ENCODE measurements at places on chromosomes 7 and 10. TPM values are rescaled to one million over a fixed set of nuclear protein-coding genes. Genes with fewer than 3 reads are reported as not detected.
A peak's percentile ranks its signal among the peaks of the same experiment; 100 is the strongest.

The PKD1L1 gene
- total RNA-seq: not detected

DNA sequence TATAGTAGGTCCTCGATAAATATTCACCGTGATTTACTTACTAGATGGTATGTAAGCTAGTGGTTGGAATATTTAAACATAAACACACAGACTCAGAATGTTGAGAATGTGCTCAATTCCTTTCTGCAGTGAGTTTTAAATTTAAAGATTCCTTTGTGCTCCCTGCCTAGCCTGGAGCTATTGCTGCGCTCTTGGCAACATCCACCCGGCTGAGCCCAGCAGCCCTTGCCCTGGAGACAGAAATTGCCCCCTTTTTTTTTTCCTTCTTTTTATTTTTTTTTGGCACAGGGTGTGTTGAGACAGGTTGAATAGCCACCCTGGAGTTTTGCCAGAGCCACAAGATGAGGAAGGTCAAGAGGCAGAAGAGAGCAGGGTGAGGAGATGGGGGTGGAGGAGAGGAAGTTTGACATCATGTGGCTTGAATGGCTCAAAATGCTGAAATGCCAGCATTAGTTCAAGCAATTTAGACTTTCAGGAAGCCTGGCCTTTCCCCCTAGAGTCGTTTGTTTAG is 180.8 kb downstream of the PRKCQ start:
- peak; percentile 89 for DNase-seq

DNA sequence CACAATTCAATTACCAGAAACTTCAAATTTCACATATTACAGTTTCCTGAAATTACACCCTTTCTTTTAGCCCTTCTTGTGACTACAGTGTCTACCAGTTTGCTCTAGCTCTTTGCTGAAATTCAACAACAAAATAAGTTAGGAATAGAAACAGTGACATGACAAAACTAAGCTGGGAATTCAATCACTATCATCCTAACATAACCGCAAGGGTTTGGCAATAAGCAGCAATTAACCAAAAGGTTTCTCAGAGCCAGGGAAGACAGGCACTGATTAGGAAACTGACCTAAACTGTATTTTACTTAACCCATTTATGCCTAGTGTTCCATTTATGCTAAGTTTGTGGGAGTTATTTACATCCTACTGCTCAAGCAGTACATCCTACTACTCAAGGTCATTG is 31.3 kb downstream of the HIBADH start:
- DNase-seq: no peak

- no peak for DNase-seq
Observed at GRCh38 chr7:209906-210305, 17.5 kb downstream of the FAM20C start.

- no peak for DNase-seq
Observed at GRCh38 chr7:10120936-10121335, 852.7 kb upstream of the PHF14 start.

GRCh38 chr7:29335188-29336083 is 140.9 kb downstream of the CHN2 start:
- no peak for DNase-seq

The SFRP4 gene
- 19.4 TPM for total RNA-seq

GRCh38 chr10:33725430-33725829 is 391.0 kb upstream of the NRP1 start:
- no peak for DNase-seq

The AKR1C8 gene
- not detected for total RNA-seq

DNA sequence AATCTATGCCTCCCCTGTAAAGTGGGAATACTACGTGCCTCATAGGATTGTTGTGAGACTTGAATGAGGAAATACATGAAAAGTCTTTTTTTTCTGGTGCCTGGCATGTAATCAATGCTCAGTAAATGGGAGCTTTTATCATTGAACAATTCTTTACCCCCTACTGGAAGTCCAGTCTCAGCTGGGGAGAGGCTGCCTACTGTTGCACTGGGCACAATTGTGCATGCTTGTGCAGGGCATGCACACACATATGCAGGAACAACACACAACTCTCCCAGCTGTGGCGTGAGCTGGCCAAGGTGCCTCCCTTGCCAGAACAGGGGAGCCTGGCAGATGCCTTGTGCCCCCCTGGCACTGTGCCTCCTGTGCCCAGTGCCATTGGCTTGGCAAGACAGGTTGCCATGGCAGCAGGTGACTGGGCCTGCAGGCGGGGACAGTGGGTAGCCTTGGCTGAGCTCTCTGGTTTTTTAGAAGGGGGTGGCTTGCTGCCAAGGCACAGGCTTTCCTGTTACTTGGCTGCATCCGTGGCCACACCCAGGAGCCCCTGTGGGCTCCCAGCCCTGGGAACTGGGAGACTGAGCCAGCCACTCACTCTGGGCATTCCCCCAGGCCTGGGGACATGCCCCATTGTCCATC is 16.1 kb upstream of the PALD1 start:
- DNase-seq: no peak

The C7orf33 gene
- total RNA-seq: not detected

DNA sequence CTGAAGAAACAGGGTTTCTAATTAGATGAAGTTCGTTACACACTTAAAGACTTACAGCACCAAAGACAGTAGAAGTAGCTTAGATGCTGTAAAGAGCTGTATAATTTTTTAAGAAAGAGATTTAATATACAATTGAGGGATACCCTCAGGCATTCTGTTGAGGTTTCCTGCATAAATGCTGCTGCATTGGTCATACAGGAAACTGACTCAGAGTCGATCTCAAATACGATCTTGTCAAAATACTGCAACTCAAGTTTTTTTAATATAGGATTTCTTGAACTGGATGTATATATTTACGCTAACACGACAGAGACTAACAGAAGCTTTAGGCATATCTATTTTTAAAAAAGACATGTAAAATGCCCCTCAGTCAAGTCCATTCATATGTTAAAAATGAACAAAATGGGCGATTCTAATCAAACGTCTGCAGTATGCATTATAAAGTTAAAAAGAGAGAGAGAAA is 2.4 kb upstream of the ARID5B start:
- DNase-seq: no peak

GRCh38 chr7:110962826-110963225 is 128.1 kb upstream of the LRRN3 start:
- no peak for DNase-seq

DNA sequence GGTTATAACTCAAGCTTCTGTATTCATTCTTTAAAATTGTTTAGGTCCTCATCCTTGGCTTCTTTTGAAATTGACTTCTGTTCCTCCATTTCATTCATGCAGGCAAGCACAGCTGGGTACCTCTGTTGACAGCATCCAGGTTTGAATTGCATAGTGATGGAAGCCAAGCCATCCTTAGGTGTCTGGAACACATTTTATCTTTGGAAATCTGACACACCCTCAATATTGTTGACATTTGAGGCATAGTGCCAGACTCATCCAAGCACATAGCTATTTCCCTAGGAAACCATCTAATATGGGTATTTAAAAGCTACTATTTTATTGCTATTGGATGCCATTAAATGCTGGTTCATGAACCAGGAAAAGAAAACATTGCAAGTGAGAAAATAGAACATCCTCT is 142.1 kb upstream of the PTPRZ1 start:
- DNase-seq: no peak

GRCh38 chr7:16978358-16979244 is 96.8 kb upstream of the AGR3 start:
- DNase-seq: peak; percentile 37

DNA sequence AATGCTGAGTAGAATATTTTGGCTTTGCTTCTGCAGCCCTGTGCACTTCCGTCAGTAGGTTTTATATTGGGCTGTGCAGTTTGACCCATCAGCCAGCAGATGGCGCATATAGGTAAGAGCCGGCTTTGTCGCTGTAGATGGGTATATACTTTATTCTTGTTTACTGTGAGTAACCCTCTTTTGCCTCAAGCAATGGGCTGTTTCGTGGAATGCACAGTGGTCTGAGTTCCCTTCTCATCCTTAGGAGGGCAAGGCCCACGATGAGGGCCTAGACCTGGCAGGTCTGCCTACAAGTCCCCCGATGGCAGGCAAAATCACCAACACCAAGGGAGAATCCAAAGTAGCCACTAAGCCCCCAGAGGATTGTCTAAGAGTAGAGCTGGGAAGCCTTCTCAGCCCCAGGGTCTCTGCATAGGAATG is 1002.9 kb upstream of the KCND2 start:
- peak; percentile 36 for DNase-seq

The SSC4D gene
- 11.0 TPM for total RNA-seq

DNA sequence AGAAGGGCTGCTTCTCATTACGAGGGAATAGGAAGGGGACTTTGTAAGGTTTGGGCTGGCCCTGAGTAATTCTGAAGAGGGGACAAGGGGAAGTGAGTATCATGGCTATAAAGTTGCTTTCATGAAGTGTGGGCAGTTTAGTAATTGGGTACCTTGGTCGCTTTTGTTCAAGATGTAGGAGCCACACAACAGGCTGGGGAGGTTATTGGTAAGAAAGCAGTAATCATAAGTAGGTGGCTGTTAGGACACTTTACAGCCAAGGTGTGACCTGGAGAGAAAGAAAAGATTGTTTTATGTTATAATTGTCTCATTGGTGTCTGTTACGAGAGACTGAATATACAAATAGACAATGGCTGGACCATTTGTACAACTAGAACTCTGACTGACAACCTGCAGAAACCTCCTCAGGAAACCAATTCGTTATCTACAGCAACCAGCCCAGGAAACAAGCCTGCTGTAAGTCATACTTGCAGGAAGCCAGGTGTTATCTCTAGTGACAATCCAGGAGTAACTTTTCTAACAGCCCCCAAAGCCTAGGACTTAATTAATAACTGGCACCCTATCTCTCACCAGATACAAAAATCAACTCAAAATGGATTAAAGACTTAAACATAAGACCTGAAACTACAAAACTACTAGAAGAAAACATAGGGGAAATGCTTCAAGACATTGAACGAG is 5.0 kb upstream of the CCM2 start:
- no peak for DNase-seq

The FAM25C gene
- total RNA-seq: not detected

The TMEM176A gene
- total RNA-seq: not detected

GRCh38 chr10:129877773-129878371 is 86.2 kb downstream of the EBF3 start:
- DNase-seq: no peak

The HGF gene
- total RNA-seq: not detected

The POLR2J2 gene
- total RNA-seq: not detected

DNA sequence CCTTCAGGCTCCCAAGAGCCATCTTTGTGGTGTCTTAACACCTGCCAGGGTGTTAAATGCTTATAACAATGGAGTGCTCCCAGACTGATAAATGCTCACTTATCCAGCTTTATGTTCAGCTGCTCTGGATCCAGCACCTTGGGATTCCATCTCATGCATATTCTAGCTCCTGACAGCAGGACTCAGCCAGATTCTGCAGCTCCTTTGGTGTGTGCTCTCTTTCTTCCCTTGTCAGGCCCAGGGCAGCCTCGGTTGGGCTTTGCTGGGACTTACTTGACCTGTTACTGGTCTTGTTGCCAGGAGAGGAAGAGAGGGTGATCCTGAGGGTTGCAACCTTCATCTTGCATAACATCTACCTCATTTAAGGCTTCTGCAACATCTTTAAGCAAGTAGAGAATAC is 59.4 kb upstream of the CCNY start:
- DNase-seq: no peak

The TUBAL3 gene
- total RNA-seq: not detected

The ATG9B gene
- total RNA-seq: 0.68 TPM

GRCh38 chr10:24862589-24862988 is 89.8 kb downstream of the PRTFDC1 start:
- no peak for DNase-seq

GRCh38 chr7:150631084-150631826 is 930 bp downstream of the GIMAP6 start:
- no peak for DNase-seq

DNA sequence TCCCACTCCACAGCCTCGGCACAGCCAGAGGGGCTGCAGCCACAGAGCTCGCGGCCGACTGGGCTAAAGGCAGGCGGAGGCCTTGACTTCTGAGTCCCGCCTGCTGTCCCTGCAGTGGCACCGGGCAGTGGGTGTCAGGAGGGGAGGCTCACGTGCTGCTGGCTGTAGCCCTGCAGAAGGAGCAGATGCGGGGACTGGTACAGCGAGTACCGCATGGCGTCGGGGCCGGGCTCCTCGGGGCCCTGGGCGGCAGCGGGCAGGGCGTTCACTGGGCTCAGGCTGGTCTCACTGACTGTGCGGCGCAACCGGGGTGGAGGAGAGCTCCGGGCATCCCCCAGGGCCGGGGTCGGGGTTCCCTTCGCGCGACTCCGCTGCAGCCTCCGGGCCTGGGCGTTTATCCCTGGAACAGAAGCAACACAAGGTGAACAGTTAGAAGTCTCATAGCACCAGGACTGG is 25.6 kb downstream of the PAPOLB start:
- no peak for DNase-seq

DNA sequence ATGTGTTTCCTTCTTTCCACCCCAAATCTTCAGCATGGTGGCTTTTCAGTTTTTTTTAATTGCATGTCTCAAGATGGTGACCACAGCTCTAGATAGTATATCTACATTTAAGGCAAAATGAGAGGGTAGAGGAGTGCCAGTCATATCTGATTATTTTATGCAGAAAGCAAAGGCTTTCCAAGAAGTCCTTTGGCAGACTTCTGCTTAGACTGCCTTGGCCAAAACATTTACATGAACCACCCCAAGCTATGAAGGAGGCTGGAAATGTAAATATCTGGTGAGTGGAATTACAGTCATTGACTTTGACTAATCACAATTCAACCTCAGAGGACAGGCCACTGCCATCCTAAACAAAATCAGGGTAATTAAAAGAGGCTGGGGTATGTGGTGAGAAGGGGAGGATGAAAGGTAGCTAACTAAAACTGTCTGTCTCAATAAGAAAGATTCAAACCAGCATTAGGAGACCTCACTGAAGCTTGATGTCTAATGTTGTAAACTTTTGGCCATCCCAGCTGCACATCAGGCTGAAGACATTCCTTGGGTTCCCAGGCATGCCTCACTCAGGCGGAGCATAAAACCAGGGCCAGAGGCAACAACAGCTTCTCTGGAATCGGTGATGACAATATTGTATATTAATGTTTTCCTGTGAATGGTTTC is 53.4 kb downstream of the PPP1R3C start:
- no peak for DNase-seq

DNA sequence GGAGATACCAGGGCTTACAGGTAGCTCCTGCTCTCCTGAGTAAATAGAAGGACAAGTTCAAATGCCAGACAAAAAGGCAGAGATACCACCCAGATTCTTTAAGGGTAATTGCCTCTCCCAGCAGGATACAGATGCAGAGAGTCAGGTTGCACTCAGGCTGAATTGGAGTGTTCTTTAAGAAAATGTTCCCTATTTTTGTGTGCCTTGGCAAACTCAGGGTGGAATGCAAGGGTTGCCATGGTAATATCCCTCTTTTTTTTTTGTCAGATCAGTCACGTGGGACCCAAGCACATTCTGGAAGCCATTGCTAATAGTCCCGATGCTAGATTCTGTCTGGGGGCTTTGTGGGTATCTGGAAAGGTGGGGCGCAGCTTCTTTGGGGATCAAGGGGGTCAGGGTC is 628.0 kb downstream of the CALN1 start:
- DNase-seq: no peak

DNA sequence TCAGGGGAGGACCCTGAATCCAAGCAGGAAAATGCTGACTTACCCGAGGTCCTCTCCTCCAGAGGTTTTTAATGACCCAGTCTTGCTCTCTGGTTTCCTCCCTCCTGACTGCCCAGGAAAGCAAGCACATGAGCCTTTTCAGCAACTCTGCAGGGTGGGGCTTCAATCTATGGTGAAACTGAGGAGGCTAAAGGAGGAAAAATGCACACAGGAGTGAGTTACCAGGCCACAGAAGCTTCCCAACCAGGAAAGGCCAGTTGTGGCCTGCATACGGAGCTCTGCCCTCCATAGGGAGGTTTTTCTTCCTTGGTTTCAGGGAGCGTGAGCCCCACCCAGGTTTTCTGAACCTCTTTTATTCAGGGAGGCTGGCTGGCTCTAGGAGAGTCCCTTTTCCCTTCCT is 14.1 kb upstream of the DLG5 start:
- DNase-seq: no peak

The SHH gene
- total RNA-seq: 8.7 TPM
